Stimulated activated CD4-positive, alpha-beta T cell treated with anti-CD3 and anti-CD28 coated beads, Interleukin-15, amount 100 ng/mL, for 1 hour (primary cell): ENCODE measurements at places on chromosomes 16 and 17.

- no peak for DNase-seq
Observed at GRCh38 chr17:1372618-1373017, 27.4 kb downstream of the YWHAE start.

DNA sequence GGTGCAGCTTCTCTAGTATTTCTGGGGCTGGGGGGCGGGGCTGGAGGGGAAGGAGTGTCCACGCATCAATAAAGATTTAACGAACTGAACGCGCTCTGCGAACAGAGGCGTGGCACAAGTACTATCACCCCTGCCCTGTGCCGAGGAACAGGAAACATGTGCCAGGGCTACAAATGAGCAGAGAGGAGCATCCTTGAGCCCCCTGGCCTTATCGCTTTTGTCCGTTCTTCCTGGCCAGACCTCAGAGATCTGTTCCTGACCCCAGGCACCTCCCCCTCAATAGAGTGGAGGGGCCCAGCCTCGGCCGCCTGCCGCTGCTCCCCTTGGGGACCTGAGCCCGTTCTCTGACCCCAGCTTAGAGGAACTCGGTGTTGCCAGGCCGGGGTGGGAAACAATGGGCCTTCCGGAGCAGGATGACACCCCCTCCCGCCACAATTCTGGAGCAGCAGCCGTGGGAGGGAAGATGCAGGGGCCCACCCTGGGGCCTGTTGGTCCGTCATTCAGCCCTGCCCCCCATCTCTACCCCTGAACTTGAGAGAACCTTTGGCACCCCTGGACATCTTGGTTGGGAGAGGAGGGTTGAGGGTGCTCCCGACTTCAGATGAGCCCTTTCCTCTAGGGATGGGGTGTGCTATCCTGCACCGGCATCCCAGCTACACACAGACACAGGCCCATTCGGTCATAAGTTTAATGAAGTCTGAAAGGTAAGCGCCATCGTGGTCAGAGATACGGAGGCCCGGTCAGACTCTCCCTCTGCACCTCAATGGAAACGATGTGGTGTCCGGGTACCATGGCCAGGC is 1.1 kb downstream of the NAA38 start:
- no peak for DNase-seq

- DNase-seq = no peak
Observed at GRCh38 chr17:54451051-54451450, 449.6 kb upstream of the TOM1L1 start.

- DNase-seq = no peak
Observed at GRCh38 chr17:19363460-19364035, 1.0 kb upstream of the B9D1 start.

DNA sequence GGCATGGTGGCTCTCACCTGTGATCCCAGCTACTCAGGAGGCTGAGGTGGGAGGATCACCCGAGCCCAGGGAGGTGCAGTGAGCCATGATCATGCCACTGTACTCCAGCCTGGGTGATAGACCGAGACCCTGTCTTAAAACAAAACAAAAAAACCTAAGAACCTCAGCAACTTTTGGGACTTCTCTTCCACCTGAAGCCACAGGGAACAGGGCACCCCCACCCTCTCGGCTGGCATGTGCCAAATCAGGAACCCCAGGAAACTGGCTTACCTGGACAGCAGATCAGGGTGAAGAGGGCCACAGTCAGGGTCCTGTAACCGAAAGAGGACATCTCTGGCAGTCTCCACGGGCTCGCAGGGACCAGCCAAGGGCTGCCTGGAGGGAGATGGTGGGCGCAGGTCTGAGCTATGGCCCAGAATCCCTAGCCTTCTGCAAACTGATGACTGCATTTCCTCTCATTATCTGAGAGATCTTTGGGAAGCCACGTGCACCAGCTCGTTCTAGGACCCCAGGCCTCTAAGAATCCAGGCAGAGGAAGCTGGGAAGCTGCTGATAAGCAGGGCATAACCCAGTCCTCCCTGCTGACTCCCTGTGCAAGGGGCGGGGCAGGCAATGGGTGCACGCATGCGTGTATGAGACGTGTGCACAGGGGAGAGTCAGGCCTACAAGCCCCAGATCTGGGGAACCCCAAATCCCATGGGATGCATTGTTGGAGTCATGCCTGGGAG is 8.4 kb downstream of the PRR29 start:
- no peak for DNase-seq

DNA sequence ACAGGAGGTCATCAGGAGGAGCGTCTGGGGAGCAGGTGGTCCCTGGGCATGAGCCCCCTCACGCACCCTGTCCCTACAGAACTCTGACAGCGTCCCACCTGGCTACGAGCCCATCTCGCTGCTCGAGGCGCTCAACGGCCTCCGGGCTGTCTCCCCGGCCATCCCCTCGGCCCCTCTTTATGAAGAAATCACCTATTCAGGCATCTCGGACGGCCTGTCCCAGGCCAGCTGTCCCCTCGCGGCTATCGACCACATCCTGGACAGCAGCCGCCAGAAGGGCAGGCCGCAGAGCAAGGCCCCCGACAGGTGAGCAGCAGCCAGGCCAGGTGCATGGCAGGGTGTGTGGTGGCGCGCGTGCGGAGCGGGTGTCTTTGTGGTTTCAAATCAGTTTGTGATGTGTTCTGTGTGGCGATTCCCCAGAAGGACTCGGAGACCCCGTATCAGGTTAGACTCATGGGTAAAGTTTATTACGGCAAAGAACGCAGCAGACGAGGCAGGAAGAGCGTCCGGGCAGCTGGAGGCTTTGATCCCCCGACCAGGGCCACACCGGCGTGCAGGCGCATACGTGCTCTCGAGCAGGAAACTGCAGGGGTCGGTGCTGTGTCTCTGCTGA is 11.8 kb upstream of the NUDT16L1 start:
- no peak for DNase-seq

- no peak for DNase-seq
Observed at GRCh38 chr17:33712120-33712519, 419.0 kb upstream of the ASIC2 start.

DNA sequence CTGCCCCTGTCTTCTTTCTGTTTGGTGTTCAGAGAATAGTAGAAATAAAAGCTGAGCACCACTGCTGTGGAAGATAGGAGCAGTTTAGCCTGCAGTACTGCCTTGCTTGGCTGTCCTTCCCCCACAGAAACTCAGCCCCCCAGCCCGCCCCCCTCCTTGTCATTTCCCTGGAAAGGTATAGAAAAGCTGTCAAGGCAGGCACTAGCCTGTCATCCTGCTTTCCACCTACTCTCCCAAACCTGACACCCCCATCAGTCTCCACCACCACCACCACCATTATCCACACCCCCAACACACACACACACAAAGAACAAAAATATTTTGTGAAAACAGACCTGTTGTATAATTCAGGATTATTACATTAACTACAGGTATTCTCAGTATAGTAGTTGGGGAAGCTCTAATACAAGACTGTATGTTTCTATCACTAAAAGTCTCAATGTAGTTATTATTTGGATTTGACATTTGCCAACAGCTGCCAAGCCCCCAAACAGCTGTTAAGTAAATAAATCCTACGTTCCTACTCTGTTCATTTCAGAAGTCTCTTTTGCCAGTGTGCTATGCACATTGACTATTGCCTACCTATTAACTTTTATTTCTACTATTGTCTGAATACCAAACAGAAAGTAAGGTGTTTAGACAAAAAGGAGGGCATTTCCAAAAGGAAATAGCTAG is 128.8 kb downstream of the CYB561 start:
- DNase-seq = no peak

- no peak for DNase-seq
Observed at GRCh38 chr17:59491353-59492090, 73.9 kb upstream of the DHX40 start.

GRCh38 chr17:42814633-42815399 is 9.3 kb downstream of the BECN1 start:
- no peak for DNase-seq

- DNase-seq = no peak
Observed at GRCh38 chr16:55495616-55496289, 13.1 kb upstream of the LPCAT2 start.

DNA sequence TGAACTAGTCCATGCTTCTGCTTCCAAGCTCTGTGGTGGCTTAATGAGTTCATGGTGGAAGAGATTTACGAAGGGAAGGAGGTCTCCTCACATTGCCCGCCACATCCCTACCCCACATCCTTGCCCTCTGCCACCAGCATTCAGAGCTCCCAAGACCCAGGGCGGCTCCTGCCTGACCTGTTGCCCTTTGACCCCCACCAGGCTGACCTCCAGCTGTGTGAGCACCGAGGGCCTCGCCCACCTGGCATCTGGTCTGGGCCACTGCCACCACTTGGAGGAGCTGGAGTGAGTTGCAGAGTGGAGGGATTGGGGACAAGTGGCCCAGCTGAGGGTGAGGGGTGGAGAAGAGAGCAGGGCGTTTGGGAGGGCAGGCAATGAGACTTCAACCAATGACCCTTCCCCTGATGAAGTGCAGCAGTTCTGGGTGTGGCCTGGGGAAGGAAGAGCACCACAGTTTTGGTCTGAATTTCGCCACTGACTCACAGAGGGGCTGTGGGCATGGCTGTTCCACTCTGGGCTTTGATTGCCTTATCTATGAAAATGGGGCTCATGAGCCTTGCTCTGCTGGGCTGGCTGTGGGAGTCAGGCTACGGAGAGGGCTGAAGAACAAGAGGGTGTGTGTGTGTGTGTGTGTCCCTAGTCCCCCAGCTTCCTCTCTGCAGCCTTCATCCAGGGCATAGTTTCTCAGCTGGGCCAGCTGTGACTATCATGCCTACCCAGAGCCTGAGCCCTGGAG is 22.6 kb upstream of the CPNE2 start:
- no peak for DNase-seq

GRCh38 chr16:54620197-54620596 is 310.5 kb upstream of the IRX5 start:
- no peak for DNase-seq

DNA sequence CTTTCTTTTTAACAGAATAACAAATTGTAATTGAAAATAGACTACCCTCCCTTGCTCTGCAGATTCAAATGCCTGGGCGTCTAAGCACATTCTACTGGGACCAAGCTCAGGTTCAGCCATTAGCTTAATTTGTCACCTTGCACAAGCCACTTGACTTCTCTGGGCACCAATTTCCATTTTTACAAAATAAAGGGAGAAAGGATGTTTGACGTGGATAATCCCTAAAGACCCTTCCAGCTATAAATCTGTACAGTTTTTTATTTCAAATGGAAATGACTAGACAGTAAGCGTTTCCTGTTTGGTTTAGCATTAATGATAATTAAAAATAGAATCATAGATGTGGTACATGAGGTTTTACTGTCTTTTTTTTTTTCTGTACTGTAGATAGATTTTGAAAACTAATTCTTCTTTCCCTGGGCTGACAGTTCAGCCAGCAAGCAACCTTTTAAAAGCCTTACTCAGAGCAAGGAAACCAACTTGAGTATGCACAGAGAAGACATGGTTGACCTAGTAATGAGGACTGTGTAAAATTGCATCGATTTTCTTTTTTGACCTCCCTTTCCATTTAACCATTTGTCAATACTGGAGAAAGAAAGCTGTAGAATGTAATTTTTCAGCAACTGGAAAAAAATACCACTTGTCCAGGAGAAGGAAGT is 1329.5 kb upstream of the CDH8 start:
- DNase-seq = no peak

DNA sequence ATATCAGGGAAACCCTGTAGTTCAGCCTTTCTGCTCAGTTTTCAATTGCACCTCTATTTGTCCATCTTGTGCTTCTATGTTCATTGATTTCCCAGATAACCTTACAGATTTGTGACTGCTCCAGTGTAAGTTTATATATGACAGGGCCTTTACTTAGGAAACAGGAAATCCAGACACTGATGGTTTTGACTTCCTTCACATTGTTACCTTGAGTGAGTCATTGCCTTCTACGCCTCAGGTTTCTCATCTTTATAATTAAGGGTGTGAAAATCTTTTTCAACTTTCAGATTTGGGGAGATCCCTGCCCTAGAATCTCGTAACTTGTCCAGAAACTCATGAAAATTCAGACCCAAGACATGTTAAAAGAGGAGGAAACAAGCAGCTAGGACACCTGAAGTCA is 342.4 kb upstream of the TBX2 start:
- no peak for DNase-seq

DNA sequence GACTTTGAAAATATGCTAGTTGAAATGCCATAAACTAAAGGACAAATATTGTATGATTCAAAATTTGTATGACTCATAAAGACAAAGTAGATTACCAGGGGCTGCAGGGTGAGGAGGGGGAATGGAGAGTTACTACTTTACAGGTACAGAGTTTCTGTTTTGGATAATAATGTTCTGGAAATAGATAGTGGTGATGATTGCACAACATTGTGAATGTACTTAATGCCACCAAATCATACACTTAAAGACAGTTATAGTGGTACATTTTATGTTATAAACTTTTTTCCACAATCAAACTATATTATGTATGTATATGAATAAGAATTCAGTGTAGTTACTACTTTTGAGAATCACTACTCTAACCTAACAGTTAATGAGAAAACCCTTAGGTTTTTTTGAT is 368.1 kb downstream of the ZFHX3 start:
- no peak for DNase-seq

GRCh38 chr17:53273126-53273525 is 549.6 kb upstream of the KIF2B start:
- DNase-seq = no peak

DNA sequence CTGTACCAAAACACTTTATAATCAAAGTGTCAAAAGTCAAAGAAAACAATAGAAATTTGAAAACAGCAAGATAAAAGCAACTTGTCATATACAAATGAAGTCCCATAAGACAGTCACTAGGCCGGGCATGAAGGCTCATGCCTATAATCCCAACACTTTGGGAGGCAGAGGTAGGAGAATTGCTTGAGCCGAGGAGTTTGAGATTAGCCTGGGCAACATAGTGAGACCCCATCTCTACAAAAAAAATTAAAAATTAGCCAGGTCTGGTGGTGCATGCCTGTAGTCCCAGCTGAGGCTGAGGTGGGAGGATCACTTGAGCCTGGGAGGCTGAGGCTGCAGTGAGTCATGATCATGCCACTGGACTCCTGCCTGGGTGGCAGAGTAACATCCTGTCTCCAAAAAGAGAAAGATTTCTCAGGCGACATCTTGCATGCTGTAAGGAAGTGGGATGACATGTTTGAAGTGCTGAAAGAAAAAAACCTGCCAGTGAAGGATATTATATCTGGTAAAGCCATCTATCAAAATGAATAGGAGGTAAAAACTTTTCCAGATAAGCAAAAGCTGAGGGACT is 98.7 kb upstream of the NACA2 start:
- no peak for DNase-seq

GRCh38 chr16:47627721-47628120 is 166.6 kb downstream of the PHKB start:
- DNase-seq = no peak

DNA sequence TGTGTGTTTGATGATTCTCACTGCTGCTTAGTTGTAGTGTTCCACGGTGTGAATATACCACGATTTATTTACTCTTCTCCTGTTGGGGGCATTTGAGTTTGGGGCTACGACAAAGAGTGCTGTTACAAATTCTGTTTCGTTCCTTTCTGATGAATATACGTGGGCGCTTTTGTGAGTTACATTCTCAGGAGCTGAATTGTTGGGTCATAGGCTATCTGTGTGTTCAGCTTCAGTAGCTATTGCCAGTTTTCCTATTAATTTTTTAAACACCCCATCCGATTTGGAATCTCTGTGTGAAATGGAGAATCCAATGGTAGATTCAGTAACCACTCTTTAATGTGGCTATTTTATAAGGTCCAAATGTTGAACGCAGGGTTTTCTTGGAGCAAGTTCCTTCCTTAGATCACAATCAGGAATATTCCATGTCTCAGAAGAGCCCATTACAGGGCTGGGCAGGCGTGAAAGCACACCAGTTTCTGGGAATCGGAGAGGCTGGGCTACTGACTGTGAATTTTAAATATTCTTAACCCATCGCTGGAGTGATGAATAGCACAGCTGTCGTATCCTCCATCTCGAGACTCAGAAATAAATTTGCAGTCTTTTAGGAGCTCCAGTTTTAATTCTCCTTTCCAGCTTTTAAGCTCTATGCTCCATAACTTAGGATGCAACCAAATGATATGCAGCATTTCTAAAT is 115.9 kb downstream of the PITPNC1 start:
- no peak for DNase-seq
